ENCODE measurements at places on chromosomes 16 and 17.

GRCh38 chr17:82228278-82228841 is 482 bp upstream of the SLC16A3 start:
- no peak for DNase-seq

DNA sequence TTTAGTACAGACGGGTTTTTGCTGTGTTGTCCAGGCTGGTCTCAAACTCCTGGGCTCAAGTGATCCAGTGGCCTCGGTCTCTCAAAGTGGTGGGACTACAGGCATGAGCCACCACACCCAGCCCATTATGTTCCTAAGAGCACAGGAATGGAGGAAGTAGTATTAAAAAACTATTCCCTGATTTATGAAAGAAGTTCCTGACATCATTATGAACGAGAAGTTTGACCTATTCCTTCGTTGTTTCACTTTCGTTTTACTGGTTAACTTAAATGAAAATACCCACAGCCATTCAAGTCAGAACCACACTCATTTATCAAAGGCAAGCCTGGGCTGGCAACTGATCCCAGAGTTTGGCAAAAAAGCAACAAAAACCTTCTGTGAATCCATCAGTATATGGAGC is 13.5 kb upstream of the CBX4 start:
- no peak for DNase-seq

DNA sequence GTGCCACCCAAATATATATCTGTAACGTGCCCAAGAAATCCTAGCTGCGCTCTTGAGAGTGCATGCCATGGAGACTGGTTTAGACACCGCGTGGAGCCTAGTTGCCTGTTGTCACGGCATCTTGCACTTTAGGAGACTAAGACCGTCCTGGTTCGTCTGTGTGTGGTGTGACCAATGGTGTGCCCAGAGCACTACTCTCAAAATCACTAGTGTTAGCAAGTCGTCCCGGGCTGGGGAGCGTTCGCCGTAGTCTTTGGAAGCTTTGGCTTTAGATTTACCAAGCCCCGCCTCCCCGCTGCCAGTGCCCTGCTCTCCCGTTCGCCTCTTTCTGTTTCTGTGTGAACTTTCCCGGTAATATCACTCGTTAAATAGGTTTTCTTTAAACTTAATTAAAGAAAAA is 27.0 kb downstream of the CLUH start:
- DNase-seq: no peak

- no peak for DNase-seq
These were observed 1.6 kb downstream of the TMEM114 start for GRCh38 chr16:8588682-8589056.

GRCh38 chr16:14449790-14450480 is 180.1 kb downstream of the PARN start:
- DNase-seq: no peak

DNA sequence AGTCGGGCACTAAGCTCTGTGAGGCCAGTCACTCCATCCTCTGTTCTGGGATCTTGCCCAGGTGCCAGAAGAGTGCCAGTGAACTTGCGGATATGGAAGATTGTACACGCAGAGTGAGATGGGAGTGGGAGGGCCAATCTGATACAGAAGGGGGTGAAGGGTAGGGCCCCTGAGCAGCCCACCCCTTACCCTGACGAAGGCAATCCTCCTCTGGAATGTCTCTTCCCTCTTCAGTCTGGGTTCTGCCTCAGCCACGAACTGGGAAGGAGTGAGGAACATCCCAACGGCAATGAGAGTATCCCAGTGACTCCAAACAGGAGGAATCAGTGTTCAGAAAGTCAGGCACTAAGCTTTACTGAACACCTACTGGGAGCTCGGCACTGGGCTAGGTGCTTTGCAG is 11.9 kb upstream of the PIK3R6 start:
- no peak for DNase-seq

DNA sequence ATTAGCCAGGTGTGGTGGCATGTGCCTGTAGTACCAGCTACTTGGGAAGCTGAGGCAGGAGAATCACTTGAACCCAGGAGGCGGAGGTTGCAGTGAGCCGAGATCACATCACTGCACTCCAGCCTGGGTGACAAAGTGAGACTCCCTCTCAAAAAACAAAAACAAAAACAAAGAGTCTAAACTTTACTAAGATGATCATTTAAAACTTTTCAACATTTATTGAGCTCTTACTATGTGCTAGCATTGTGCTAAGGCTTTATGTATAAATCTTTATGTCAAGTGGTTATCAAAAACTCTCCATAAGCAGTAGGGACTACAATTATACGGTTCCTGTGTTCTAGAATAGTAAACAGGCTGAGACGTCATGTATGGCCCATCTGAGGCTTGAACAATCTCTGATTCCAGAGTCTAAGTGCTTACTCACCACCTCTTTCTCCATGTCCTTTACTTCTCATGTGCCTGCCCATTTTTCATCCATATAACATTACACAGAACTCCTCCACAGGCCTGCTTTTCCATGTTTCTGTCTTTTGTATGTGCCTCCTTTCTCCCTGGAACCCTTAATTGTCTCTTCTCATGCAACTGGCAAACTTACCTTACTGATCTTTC is 66.7 kb downstream of the NUP88 start:
- DNase-seq: no peak

DNA sequence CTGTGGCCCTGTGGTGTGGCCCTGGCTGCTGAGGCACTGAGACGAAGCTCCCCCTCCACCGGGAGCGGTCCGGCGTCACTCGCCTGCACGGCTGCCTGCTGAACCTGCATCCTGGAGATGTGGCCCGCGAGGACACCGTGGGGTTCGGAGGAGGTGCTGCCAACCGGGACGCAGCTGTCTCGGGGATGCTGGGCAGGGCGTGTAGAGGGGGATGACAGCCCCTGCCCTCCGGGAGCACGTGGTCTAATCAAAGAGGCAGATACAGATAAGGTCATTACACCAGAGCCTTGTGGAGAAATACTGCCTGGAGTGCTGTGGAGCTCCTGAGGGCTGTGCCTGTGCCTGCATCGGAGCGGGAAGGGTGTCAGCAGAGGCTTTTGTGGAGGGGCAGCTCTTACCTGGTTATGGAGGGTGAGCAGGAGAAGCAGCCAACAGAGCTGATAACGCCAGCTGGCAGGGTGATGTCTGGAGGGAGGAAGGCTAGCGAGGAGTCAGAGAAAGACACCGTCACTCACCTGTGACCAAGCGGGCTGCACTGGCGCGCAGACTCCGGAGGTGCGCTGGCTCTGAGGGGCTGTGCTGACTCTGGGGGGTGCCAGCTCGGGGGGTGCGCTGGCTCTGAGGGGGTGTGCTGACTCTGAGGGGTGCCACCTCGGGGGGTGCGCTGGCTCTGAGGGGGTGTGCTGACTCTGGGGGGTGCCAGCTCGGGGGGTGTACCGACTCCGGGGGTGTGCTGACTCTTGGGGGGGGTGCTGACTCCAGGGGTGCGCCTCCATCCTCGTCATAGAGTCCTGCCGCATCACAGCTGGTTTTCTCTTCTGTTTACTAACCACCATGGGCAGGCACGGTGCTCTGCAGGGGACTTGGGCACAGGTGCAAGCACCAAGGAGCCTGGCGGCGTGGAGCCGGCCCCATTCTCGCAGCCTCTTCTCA is 104.7 kb upstream of the CHMP6 start:
- no peak for DNase-seq

GRCh38 chr16:79045191-79045590 is 555.3 kb downstream of the MAF start:
- DNase-seq: no peak

- no peak for DNase-seq
These were observed 21.2 kb upstream of the CMTM4 start for GRCh38 chr16:66717776-66718175.

Measured in cortex of kidney (tissue), 1 donor.